HFFc6 (cell line): ENCODE measurements at places on chromosomes 16 and 17. TPM values are rescaled to one million over a fixed set of nuclear protein-coding genes. Genes with fewer than 3 reads are reported as not detected.
A peak's percentile ranks its signal among the peaks of the same experiment; 100 is the strongest.

DNA sequence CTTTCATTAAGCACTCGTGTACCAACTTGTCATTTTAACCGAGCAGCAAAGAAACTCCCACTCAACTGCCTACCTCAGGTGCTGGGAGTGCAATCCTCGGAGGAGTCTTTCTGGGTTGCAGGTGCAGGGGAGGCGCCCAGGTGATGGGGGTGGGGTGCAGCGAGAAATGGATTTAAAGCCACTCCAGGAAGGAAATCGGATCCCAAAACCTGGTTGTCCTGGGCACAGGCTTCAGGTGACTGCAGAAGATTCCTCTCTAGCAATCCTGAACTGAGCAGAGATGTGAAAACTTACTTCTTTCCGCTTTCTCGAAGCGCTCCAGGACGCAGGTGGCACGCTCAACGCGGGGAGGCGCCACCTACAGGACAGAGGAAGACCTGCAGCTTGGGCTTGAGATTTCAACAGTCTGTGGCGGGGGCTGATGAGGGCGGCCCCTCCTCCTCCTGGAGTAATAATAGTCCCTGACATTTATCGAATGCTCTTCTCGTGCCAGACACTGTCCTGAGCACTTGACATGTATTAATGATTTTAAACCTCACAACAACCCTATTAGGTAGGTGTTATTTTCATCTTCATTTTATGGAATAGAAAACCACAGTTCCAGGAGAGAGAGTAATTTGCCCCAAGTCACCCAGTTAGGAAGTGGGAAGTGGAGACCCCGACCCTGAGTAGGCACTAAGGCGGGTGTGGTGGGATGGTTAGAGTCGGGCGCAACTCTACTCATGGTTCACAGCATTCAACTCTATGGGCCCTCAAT, 27.2 kb upstream of the SKAP1 start:
- DNase-seq, result peak; percentile 19

Gene NUBP2
- total RNA-seq, result 46.2 to 55.5 TPM (median 46.9 TPM) in 3 replicates

Gene CRYM
- not detected in 3 replicates for total RNA-seq

DNA sequence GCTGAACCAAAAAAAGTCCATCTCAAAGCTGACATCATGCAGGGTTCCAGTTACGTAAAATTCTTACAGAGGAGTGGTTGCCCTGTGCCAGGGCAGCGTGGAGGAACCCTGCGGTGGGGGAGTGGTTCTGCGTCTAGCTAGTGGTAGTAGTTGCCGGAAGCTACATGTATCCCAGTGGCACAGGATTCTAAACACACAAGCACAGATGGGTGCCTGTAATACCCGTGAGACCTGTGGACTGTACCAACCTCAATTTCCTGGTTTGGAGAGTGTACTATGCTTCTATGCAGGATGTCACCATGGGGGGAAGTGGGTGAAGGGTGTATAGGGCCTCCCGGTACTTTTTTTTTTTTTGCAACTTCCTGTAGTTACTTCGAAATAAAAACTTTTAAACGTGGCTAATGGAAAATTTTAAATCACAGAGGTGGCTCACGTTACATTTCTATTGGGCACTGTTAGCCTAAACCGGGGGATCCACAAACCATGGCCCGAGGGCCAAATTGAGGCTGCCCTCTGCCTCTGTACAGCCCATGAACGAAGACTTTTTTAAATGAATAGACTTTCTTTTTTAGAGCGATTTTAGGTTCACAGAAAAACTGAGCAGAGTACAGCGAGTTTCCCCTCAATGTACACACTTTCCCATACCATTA, 38.5 kb downstream of the TBC1D16 start:
- no peak for DNase-seq

DNA sequence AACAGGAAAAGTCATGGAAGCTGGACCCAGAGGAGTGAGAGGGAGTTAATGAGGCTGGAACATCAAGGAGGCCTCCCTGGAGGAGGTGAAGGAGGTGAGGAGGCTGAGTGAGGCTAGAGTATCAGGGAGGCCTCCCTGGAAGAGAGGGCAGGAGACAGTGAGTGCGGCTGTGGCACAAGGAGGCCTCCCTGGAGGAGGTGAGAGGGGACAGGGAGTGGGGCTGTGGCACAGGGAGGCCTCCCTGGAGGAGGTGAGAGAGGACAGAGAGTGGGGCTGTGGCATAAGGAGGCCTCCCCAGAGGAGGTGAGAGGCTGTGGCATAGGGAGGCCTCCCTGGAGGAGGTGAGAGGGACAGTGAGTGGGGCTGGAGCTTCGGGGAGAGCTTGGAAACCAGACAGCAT, 5.5 kb downstream of the CAMKK1 start:
- no peak for DNase-seq

Gene IGFBP4
- 604 to 816 TPM (median 684 TPM) in 3 replicates for total RNA-seq

DNA sequence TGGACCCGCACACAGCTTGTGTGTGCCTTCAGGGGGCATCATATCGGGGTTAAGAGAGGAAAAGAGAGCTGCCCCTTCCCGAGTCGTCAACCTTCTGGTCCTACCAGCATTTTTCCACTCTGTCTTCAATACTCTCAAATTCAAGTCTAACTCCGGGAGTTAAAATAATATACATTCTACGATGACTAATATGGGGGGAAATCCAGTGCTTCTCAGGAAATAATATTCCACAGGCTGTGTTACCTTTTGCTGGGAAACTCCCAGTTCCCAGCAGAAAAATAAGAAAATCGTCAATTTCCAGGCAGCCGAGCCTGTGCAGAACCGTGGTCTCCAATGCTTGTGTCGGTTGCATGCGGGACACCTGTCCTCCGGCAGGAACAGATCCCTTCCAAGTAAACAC, 105.0 kb upstream of the FOXF1 start:
- DNase-seq, result no peak
